ENCODE measurements at places on chromosomes 7 and 10. TPM values are rescaled to one million over a fixed set of nuclear protein-coding genes. Genes with fewer than 3 reads are reported as not detected.

DNA sequence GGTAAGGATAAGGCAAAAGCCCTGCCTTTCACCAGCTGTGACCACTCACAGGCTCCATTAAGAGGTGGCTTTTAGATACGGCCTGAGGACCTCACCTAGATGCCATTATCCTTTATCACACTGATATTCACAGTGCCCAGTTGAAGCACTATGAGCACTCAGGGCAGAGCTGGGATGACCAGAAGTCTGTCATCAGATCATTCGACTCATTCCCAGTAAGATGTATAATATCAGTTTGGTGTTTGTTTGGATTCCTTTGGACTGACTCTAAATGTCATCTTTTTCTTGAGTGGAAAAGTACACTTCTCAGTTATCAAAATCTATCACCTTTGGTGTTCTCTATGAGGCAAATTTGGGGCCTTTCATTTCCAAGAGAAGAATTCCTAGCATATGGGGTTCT lies 18.7 kb downstream of the CCDC136 start:
- DNase-seq, result no peak

- no peak for DNase-seq
These were observed 30.4 kb downstream of the CNTNAP2 start for GRCh38 chr7:146146831-146147486.

DNA sequence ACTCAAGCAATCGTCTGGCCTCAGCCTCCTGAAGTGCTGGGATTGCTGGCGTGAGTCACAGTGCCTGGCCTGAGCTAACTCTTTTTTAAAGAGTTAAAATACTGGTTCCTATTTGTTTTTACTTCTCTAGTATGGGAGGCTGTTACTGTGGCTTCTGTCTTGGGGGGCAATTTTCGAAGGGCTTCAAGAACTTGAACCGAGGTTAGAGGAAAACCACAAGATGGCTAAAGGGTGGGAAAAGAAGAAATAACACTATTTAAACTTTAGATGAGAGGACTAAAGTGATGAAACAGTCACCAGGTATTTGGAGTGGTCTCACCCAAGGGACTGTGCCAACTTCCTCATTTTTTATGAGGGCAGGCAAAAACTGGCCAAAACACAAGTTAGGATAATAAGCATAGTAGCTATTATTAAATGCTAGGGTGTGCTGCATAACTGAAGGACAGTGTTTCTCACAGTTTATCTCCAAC lies 17.8 kb downstream of the MET start:
- no peak for DNase-seq

- no peak for DNase-seq
These were observed 12.6 kb upstream of the AOAH start for GRCh38 chr7:36736899-36737211.

- no peak for DNase-seq
These were observed 629.1 kb downstream of the SORCS1 start for GRCh38 chr10:106535304-106535953.

Gene TMEM225B
- 1.0 TPM for total RNA-seq

DNA sequence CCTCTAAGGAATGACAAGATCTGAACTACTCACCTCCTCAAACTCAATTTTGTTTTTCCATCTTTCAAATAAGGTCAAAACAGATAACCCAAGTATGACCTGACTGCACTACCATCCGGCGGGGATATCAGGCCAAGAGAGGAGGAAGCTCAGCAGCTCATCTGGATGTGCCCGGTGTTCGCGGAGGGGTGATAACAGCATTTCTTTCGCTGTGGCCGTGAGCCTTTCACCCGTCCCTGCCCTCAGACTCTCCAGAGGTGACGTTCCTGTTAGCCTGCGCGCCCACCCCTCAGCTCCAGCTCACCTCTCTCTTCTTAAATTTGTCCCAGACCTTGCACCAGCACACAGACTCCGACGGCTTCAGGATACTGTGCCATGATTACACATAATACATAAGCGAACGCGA lies 526 bp downstream of the ZNF248 start:
- DNase-seq, result peak; percentile 24

DNA sequence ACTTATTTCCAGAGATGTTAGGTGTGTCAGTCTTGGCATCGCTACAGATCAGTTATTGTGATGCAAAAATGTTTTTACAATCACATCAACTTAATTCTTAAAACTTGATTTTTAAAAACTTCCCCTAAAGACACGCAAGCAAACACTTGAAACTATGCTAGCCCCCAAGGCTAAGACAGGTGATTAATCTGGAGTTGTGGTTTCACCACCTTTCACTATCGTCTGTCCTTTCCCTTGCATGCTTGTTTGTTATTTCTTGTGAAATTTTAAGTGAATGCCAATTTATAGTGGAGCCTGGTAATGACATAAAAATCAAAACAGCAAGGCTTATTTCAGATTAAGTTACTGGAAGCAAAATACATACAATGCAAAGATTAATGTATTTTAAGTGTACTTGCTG lies 70.4 kb downstream of the SLC35B4 start:
- no peak for DNase-seq

DNA sequence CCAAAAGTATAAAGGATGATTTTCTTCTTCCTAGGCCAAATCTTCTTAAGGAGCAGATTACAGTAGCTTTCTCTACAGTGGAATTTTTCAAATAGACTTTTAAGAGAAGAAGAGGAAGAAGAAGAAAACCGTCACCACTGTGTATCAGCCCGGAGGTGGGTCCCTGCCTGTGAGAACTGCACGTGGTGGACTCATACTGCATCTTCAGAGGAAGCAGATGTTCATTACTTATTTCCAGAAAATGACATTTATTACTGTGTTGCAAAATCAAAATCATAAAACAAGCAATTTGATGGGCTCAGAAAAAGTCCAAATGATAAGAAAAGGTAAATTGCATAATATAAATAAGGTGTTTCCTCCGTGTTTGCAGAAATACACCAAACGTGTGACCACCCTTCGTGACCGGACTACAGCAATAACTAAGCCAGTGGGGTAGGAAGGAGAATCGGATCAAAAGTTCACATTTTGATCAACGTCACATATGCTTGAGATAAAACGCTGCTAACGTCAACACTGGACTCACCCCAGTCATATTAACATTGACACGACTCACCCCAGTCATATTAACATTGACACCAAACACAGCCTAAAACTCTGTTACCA lies 179.2 kb downstream of the PTPRN2 start:
- no peak for DNase-seq

DNA sequence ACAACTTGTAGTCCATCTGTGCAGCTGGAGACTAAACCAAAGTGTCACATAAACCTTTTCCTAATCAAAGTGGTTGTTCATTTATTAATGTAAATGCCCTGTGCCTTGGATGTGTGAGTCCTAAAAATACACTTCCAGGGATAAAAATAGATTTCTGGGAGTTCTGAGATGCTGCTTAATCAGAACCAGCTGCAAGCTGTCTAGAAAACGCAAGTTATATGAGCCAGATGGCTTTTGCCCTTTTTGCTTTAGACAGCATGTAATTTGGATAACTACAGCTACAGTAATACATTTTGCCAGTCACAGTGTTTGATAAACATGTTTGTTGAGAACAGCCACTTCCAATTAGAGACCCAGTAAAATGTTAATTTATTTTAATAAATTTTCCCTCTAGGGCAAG lies 185.1 kb upstream of the PRPS1L1 start:
- DNase-seq, result no peak

DNA sequence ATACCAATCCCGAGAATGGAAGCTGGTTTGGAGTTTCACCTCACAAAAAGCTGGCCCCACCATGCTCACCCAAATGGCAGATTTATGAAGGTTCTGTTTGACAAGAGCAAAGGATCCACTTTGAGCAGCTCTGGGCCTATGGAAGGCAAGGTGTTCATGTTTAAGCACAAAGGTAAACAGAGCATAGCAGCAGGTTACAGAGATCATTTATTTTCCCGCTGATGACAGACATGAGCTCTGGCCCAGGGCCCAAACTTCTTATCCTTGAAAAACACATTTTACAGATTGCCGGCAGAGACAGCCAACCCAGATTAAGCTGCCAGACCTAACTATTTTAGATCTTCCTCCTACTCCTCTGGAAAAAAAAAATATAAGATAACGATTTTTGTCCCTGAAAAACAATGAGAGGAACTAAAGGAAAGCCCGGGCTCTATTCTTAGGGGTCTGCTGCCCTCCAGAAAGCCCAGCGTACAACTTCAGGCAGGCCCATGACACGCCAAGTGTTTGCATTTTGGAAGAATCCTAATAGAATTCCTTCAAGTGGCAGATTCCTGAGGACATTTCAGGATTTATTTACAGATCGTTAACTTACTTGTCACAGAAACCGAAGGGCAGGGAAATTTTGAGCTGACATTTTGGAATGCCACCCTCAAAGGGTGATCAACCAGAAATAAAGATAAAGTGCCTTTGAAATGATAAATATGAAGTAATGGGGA lies 40.0 kb downstream of the SYPL1 start:
- DNase-seq, result no peak

DNA sequence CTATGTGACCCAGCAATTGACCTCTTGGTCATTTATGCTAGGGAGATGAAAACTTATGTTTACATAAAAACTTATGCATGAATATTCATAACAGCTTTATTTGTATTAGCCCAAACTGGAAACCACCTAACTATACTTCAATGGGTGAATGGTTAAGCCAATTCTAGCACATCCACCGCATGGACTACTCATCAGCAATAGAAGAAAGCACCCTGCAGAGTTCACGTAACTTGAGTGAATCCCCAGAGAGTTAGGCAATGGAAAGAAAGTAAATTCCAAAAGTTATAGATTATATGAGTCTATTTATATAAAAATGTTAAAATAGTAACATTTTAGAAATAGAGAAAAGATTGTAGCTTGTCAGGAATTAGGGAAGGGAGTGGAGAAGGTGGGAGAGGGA lies 60.2 kb upstream of the NRG3 start:
- no peak for DNase-seq

Gene LGI1
- total RNA-seq, result 0.15 TPM

GRCh38 chr7:151657173-151657572 lies 137.5 kb upstream of the RHEB start:
- DNase-seq, result no peak

GRCh38 chr7:90483251-90483650 lies 13.8 kb downstream of the PTTG1IP2 start:
- DNase-seq, result no peak

All from breast epithelium (tissue), 4 donors.